ENCODE measurements at places on chromosomes 7 and 10.

DNA sequence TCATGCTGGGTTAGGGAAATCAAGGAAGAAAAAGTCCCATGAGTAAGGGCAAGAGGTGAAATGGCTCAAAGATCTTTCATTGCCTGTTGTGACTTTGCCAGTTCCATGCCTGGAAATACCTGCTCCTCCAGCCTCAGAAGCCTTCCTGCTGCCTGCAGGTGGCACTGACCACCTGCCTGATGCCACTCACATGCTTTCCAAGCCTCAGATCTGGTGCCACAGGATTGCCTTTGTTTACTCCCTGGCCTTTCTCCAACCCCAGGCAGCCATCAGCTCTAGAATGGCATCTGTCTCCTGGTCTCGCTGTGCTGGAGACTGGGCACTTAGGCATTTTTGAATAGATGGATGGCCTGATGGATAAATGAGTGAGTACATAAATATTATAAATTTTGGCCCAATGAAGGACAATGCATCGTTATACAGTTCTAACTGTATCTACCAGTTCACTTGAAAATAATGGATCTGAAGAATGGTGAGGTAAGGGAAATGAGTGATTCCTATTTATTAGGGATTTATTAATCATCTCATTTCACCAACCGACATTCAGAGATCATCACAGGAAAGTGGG is 657.2 kb downstream of the INHBA start:
- no peak for DNase-seq

GRCh38 chr10:104260775-104261115 is 6.1 kb downstream of the GSTO1 start:
- peak; percentile 47 for DNase-seq

DNA sequence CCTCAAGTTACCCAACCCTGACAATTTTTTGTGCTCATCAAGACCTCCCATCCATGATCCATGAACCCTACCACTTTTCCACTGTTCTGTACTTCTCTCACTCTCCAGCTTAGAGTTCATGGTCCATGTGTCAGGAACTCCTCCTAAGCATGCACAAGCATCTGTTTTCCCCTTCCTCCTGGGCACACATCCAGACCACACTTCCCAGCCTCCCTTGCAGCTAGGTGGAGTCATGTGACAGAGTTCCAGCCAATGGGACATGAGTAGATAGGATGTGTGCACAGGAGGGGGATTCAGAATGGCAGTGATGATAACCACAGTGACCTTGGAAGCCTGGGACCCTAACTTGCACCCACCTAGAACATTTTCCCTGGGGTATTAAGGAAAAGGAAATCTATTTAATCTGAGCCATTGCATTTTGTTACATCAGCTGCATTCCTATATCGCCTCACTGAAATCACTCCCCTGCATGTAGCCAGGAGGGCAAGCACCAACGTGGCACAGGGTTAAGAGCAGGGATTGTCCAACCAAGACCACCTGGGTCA is 9.6 kb upstream of the FRMPD2 start:
- no peak for DNase-seq

GRCh38 chr10:113594652-113595051 is 41.8 kb downstream of the HABP2 start:
- DNase-seq, result no peak

GRCh38 chr10:48450741-48451466 is 144.4 kb downstream of the MAPK8 start:
- no peak for DNase-seq

GRCh38 chr10:115056186-115056585 is 37.0 kb upstream of the ATRNL1 start:
- no peak for DNase-seq

GRCh38 chr10:132054564-132054963 is 11.2 kb upstream of the JAKMIP3 start:
- peak; percentile 3 for DNase-seq

DNA sequence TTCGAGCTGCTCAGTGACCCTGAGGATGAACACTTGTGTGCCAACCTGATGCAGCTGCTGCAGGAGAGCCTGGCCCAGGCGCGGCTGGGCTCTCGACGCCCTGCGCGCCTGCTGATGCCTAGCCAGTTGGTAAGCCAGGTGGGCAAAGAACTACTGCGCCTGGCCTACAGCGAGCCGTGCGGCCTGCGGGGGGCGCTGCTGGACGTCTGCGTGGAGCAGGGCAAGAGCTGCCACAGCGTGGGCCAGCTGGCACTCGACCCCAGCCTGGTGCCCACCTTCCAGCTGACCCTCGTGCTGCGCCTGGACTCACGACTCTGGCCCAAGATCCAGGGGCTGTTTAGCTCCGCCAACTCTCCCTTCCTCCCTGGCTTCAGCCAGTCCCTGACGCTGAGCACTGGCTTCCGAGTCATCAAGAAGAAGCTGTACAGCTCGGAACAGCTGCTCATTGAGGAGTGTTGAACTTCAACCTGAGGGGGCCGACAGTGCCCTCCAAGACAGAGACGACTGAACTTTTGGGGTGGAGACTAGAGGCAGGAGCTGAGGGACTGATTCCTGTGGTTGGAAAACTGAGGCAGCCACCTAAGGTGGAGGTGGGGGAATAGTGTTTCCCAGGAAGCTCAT is 1.1 kb downstream of the DDIT4 start:
- peak; percentile 81 for DNase-seq

DNA sequence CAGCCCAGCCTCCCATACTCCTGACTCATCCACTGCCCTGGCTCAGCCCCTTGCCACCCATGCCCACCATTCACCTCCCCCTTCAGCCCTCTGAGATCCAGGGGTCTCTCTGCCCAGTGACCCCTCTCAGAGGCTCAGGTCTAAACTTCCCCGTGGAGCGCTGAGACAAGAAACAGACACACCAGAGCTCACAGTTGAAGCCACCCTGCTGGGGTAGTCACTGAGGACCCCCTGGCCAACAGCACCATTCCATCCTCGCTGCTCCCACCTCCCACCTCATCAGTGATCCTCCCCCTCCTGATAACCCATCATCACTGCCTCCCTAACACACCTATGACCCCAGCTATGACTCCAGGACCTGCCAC is 100.7 kb downstream of the GRID1 start:
- no peak for DNase-seq

- DNase-seq, result no peak
These were observed 227.7 kb downstream of the MAD1L1 start for GRCh38 chr7:2004841-2005725.

GRCh38 chr10:115001506-115002381 is 63.7 kb downstream of the TRUB1 start:
- peak; percentile 30 for DNase-seq

All from KBM-7 (cell line).